CD8-positive, alpha-beta memory T cell (primary cell): ENCODE measurements at places on chromosomes 2 and 18. TPM values are rescaled to one million over a fixed set of nuclear protein-coding genes. Genes with fewer than 3 reads are reported as not detected.

Gene GCG
- total RNA-seq, result not detected

DNA sequence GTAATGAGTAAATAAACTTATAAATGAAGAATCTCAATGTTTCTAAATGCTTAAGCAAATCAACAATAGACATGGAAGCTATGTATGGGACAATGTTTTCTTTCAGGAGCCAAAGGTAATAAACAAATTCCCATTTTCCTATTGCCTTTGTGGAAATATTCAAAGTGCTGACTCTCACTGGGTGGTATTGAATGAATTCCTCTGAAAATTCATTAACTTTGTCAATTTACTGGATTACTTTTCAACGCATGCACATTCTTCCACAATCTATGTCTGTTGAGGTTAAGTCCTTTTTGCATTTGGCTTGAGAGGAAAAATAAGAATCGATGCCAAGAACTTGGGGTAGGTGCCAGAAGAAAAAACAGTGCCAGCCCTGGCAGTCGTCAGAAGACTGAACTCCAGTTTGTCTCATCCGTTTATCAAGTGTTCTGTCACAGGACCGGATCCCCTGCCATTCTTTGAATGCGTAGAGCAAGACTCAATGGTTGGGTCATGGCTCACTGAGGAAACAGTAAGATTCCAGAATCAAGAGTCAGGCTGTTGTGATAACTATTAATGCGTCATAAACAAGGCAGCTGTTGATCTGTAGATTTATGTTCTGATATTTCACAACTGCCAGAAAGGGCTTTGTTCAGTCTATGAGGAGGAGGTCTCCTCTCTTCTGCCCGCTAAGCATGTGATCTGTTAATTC is 133.3 kb downstream of the GFPT1 start:
- no peaks in the 10 kb centered on the region for H3K4me1 ChIP-seq
- no peak overlapping the region for H3K27ac ChIP-seq
- H3K27me3 ChIP-seq, result no peaks in the 10 kb centered on the region
- no peaks in the 10 kb centered on the region for H3K36me3 ChIP-seq
- no peak for DNase-seq
- H3K4me3 ChIP-seq, result no peak overlapping the region

DNA sequence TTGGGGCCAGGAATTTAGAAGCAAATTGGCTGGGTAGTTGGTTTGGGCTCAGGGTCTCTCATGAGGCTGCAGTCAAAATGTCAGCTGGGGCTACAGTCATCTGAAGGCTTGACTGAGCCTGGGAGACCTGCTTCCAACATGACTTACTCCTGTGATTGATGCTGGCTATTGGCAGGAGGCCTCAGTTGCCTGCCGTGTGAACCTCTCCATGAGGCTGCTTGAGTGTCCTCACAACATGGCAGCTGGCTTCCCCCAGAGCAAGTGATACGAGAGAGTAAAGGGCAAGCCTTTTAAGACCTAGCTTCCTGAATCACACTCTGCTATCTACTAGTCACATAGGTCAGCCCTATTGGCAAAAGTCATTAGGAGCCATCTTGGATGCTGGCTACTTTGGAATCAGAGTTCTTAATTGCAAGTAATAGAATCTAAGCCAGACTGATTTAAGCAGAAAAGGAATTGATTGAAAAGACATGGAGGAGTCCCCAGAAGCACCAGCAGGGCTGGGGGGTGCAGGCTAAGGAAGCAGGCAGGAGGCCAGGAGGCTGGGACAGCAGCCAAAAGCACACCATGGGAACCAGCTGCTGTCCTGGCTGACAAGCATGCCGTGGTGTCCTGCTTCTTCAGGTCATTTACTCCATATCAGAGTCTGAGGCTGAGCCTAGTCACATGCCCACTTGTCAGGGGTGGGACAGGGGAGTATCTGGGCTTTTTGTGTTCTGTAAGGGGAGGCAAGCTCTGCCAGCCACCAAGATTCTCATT is 7.8 kb upstream of the GIGYF2 start:
- H3K36me3 ChIP-seq, result no peaks in the 10 kb centered on the region
- no peaks in the 10 kb centered on the region for H3K4me1 ChIP-seq
- no peaks in the 10 kb centered on the region for H3K27me3 ChIP-seq
- H3K4me3 ChIP-seq, result no peak overlapping the region
- no peak overlapping the region for H3K27ac ChIP-seq
- no peak for DNase-seq

DNA sequence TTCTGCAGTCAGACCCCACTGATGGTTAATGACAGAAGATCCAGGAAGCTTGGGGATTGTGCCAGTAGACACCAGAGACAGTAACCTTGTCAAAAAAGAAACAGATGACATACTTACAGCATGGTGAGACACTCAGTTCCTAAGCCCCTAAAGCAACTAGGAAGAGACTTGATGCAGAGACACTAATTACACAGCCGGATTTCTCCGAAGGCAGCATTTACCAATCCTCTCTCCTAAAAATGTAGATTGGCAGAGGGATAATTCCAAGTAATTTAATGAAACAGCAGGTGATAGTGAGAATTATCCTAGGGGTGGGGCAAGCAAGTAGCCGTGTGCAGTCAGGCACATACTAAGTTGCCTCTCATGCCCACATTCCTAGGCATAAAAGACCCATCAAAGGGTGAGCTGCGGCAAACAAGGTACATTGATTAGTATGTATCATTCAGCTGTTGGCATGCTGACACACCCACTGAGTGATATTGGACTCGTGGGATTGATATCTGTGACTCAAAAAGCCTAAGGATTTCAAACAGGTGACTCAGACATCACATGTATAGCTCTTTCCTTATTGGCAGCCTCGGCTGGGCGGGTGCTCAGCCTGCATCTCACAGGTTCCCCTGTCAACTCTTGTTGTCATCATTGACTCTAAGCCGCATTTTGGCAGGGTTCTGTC is 296.7 kb upstream of the ATP5MC3 start:
- H3K4me1 ChIP-seq, result no peaks in the 10 kb centered on the region
- H3K36me3 ChIP-seq, result no peaks in the 10 kb centered on the region
- H3K27me3 ChIP-seq, result no peaks in the 10 kb centered on the region
- DNase-seq, result no peak
- no peak overlapping the region for H3K4me3 ChIP-seq

DNA sequence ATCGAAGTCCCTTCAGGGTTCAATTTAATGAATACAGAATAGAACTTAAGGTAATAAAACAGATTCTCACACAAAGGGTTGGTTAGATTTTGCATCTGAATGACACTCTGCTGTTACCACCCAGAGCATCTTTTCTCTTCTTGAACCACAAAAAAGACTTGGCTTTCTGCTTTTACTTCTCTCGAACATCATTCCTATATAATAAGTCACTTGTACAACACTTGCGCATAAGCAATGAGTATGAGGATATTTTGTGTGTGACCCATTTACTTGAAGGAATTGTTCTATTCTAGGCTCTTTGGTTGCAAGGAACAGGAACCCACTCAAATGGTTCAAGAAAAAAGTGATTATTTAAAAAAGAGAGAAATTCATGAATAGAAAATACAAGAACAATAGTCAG is 126.2 kb downstream of the NUP35 start:
- no peaks in the 10 kb centered on the region for H3K4me1 ChIP-seq

- H3K36me3 ChIP-seq, result no peaks in the 10 kb centered on the region
- H3K27me3 ChIP-seq, result no peaks in the 10 kb centered on the region
- no peak for DNase-seq
- peaks cover 35% of the 10 kb centered on the region for H3K4me1 ChIP-seq
- H3K27ac ChIP-seq, result no peak overlapping the region
- H3K4me3 ChIP-seq, result no peak overlapping the region
These were observed 259.8 kb upstream of the CXCR4 start for GRCh38 chr2:136377423-136378382.

Gene NEU4
- total RNA-seq, result not detected

Gene SLC38A11
- total RNA-seq, result not detected

Gene CCDC150
- total RNA-seq, result 7.9 TPM

DNA sequence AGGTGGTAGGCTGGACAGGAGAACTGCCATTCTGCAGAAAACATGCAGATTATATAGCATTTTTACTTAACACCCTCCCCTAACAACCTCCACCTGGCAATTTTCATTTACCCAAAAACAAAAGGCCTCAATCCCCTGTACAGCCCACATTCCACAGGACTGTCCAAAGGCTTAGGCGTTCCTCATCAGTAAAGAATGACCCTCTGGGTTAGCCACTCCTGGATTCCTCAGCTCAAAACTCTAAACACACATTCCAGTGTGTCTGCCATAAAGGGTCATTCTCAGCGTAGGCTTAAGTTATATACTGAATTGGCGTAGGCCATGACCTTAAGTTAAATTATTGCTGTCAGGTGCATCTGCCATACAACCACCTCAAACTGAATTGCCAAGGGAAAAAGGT is 261.8 kb upstream of the CHAC2 start:
- H3K36me3 ChIP-seq, result no peaks in the 10 kb centered on the region
- no peak for DNase-seq
- H3K27me3 ChIP-seq, result no peaks in the 10 kb centered on the region

- no peak overlapping the region for H3K27ac ChIP-seq
- H3K4me1 ChIP-seq, result peaks cover 5% of the 10 kb centered on the region
- no peak overlapping the region for H3K4me3 ChIP-seq
These were observed 31.2 kb downstream of the MARCHF4 start for GRCh38 chr2:216341121-216341520.

Gene UPP2
- not detected for total RNA-seq

Gene WNT10A
- total RNA-seq, result 1.0 TPM

GRCh38 chr2:29113891-29114321 is 1.3 kb upstream of the CLIP4 start:
- no peaks in the 10 kb centered on the region for H3K27me3 ChIP-seq
- no peak for DNase-seq
- H3K27ac ChIP-seq, result no peak overlapping the region
- peaks cover 27% of the 10 kb centered on the region for H3K4me1 ChIP-seq
- no peak overlapping the region for H3K4me3 ChIP-seq
- no peaks in the 10 kb centered on the region for H3K36me3 ChIP-seq

DNA sequence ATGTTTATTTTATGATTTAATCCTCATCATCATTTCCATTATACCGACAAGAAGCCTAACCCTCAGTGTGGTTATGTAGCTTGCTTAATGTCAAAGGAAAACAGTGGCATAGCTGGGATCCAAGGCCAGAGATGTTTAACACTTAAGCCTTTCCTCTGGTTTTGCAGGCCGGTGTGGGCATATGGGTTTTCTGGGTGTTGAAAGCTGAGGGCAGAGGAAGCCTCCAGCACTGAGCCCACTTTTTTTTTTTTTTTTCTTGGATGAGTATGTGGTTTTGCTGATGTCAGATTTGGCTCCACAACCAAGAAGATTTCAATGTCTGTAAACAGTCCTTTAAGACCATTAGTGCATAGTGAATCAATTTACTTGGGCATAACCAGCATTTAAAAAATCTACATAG is 41.3 kb downstream of the LHCGR start:
- H3K27ac ChIP-seq, result no peak overlapping the region
- no peaks in the 10 kb centered on the region for H3K4me1 ChIP-seq
- no peak for DNase-seq
- no peaks in the 10 kb centered on the region for H3K27me3 ChIP-seq

DNA sequence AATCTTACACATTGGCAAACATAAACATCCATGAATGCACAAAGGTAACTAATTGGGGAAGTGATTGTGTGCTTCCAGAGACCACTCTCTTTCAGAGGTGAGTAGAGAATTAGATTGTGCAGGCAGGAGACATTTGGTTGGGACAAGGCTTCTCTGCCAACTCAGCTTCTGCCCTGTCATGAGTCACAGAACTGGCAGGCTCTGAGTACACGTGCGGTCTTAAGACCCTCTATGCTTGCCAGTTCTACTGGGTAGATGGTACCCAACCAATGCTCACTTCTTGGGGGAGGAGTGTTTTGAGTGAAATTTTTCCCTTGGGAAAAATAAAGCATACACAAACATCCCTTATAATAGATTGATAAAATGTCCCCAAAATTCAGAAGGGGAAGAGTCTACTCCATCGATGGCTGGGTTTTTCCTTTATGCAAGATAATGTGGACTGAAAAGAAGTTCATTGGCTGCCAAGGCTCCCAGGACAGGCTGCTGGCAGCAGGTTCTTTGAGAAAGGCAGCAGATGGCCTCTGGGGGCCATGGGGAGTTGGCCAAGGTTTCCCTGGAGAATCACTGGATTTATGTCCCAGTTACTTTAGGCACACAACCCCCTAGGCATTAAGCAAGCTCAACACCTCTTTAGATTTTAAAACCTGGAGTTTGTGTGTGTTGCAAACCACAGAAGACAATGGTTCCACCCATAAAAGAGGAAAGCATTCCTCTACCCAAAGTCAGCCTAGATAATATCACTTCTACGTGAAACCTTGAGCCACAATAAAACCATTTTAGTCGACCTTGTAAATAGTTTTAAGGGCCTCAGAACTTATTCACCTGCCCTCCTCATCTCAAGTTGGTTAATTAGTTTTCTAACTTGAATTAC is 417.0 kb downstream of the TXNL1 start:
- H3K36me3 ChIP-seq, result no peaks in the 10 kb centered on the region
- no peaks in the 10 kb centered on the region for H3K4me1 ChIP-seq

Gene DNMT3A
- total RNA-seq, result 80.7 TPM

Gene GPR45
- not detected for total RNA-seq

Gene LIMS2
- total RNA-seq, result 6.1 TPM

DNA sequence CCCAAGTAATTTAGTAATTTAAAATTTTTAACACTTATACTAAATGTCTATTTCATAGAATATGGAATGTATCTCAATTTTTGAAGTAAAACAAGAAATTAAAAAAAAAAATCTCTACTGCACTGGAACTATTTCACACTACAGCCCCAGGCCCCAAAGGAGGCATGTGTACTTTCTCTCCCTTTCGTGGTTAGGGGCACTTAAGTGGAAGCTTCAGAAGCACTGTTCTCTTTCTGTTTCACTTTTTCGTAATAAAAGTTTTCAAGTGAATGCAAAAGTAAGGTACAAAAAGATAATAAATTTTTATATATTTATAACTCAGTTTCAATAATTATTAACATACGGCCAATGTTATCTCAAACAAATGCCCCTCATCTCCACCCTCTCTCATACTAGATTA is 123.8 kb upstream of the STON1 start:
- no peak overlapping the region for H3K4me3 ChIP-seq
- H3K36me3 ChIP-seq, result no peaks in the 10 kb centered on the region
- no peak overlapping the region for H3K27ac ChIP-seq

Gene MREG
- 25.4 TPM for total RNA-seq

DNA sequence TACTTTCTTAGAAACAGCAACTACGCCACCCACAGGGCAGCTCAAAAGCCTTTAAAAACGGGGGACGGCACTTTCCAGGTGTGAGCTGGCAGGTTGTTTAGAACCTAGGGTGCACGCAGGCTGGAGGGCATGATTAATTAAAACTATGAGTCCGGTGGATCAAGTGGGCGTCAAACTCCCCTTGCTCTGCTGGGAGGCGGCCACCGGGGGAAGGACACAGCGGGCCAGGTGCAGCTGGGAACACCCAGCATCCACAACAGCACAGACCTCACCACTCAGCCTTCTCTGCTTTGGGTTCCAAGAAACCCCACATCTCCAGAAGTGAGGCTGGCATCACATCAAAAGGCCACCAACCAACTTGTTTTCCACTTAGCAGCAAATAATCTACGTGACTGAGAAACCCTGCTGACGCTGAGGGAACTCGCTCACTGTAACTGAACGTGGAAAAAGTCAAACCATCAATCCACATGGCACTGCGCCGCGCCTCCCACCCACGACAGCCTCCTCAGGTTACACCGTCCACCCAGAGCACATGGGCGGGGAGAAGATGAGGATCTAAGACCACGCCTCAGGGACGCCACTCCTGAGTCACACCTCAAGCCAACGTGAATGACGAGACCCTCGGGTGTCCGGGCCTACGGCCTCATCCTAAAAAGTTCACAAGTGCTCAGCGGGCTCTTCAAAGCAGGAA is 118.2 kb downstream of the ZNF516 start:
- no peak overlapping the region for H3K27ac ChIP-seq
- H3K27me3 ChIP-seq, result no peaks in the 10 kb centered on the region
- H3K4me3 ChIP-seq, result no peak overlapping the region
- no peaks in the 10 kb centered on the region for H3K36me3 ChIP-seq
- no peak for DNase-seq
- H3K4me1 ChIP-seq, result peaks cover 45% of the 10 kb centered on the region
